ENCODE measurements at places on chromosomes 6 and 20.

DNA sequence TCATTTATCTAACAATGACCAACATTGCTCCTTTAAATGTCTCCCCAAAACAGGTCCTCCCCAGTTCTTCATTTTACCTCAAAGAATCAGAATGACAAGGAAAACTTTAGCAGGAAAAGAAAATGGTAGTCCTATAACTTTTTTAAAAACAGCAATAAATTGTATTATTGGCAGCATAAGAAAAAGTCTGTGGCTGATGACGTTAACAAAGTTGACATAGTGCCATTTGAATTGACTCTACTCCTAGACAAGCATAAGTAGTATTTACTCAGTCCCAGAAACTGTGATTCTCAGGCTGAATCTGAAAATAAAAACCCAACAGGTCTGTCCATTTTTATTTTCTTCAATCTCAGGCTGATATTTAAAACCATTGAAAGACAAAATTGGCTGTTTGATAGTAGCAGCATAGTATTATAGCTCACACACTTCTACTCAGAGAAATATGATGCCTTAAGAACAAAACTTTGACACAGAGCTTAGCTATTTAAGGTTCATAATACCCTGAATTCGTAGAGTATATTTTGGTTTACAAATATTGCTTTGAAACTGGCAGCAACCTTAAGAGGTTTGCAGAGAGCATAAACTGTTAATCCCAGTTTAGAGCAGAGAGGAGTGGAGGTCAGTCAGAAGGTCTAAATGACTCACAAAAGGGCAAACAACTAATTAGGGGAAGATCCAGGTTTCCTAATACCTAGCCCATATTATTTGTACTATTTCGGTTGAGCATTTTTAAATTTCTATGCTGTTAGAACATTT is 35.0 kb upstream of the TENT5A start:
- DNase-seq: no peak

- no peak for DNase-seq
Measured at GRCh38 chr20:49775229-49775693, 37.4 kb upstream of the SLC9A8 start.

DNA sequence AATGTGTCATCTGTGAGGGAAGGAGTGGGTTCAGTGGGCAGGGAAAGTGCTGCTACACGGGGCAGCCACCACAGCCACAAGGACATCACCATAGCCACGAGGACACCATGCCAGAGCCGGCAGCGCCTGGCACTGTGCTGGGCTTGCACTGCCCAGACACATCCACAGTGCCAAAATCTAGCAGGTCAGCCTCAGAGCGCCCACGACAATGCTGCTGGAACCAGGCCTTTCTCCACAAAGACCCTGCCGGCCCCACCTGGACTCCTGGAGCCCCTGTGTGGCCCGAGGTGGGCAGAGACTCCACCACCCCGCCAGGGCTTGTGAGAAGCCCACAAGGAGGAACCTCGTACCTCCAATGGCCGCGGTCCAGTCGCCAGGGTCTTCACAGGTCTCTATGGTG is 18.6 kb upstream of the HELZ2 start:
- no peak for DNase-seq

DNA sequence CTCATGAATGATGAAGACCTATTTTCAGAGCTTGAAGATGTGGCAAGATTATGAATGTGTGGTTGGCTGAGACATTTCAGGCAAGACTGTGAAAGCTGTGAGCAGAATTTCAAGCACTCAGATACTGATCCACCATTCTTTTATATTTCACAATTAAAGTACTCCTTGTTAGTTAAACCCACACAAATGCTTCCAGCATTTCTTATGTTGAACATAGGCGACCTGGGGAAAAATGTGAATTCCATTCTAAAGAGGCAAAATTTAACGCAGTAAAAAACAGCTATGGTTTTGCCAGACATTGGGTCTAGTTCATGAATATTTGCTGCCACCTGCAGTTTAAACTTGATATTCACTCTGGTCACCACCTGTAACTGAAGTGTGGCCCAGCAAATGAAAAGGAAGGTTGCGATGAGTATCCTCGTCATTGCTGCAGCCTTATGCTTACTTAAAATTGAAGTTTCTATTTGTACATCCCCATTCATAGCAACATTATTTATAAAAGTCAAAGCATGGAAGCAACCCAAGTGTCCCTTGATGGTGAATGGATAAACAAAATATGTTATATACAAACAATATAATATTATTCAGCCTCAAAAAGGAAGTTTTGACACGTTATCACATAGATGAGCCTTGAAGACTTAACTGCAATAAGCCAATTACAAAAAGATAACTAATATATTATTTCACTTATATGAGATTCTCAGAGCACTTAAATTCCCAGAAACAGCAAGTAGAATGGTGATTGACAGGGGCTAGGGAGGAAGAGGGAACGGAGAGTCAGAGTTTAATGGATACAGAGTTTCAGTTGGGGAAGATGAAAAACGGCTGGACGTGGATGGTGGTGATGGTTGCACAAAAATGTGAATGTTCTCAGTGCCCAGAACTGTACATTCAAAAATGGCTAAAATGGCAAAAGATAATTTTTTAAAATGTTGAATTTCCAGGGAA is 32.4 kb upstream of the FAM184A start:
- DNase-seq: no peak

DNA sequence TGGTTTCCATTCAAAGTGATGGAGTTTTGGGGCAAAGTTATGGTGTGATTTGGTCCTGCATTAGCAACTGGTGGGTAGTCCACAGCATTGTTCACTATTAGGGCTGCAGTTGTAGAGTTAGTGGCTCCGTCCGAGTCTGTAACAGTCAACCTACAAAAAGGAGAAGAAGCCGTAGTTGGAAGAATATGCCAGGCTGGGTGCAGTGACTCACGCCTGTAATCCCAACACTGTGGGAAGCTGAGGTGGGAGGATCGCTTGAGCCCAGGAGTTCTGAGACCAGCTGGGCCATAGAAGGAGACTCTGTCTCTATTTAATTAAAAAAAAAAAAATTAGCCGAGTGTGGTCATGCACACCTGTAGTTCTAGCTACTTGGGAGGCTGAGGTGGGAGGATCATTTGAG is 69.5 kb downstream of the KIAA0319 start:
- no peak for DNase-seq

DNA sequence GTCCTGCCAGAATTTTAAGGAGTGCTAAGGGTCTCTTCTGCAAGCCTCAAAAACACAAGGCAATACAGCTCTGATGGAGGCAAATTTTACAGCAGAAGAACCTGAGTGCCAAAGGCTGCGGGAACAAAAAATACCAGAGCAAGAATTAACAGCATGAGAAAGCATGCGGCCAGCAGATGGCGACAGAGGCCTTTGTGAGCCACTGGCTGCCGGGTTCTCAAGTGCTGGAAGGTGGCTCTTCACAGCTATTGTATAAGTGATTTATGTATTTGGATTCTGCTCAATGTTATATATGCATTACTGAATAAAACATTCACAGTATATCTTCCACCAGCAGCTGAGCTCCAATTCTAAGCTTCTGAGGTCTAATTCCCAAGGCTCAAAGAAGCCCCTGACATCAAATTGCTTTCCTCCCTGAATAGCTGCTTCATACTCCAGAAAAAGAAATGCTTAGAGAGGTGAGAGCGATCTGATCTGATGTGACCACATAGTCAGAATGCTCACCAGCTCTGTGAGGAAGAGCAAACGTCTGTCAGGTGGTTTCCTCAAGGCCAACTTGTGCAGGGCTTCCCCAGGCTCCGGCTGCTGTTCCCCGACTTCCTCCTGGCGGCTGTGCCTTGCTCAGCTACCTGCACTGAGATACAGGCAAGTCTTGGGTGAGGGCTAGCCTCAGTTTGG is 58.6 kb downstream of the PPP1R3G start:
- DNase-seq: peak; percentile 50

GRCh38 chr20:59291740-59292383 is 8.5 kb upstream of the EDN3 start:
- no peak for DNase-seq

DNA sequence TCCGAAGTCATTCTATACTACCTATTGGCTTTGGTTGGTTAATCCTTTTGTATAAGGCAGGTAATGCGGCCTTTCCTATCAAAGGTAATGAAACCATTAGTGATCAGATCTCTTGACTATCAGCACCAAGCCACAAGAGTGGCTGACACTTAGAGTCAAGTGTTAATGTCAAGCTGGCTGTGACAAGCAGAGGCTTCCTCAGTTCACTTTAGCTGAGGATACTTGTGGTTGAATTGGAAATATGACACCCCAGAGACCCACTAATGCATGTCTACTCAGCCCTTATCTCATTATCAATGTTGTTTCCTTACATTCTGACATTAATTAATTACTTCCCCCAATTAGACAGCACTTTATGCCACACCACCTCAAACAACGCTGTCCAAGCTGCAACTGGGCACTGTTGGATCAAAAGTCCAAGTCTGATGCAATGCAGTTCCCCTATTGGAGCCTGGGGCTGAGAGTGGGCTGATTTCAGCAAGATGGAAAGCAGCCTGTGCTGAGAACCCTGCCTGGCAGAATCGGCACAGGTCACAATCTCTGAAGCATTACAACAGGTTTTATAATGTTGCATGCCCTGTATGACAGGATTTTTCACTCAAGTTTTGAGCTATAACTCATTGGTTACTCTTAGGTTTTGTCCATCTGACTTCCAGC is 273.5 kb downstream of the COL12A1 start:
- no peak for DNase-seq

DNA sequence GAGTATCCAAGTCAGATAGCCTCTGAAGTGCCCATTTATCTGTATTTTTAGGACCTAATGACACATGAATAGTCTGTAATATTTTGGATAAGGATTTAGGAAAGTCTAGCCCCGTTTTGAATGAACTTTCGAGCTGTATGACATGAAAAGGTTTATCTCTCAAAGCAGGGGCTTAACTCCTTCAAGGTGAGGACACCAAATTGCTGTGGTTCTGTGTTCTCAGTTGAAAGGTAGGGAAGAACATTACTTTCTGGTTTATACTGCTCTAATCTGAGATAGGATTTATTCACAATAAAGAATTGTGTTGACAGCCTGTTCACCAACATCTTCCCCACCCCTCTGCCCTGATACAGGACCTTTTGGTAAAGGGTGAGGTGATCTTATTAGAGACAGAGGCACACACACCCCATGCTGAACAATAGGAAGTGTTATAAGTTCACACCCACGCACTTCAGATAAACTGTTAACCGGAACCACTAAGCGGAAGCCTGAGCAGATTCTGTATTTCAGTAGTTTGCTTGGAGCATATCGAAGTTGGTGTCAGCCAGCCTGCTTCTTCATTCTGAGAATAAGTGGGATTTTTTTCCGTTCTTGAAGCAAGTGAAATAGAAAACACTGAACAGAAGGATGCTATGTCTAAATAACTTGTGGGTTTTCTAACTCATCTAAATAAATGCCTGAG is 223.3 kb downstream of the TMEM242 start:
- peak; percentile 28 for DNase-seq

DNA sequence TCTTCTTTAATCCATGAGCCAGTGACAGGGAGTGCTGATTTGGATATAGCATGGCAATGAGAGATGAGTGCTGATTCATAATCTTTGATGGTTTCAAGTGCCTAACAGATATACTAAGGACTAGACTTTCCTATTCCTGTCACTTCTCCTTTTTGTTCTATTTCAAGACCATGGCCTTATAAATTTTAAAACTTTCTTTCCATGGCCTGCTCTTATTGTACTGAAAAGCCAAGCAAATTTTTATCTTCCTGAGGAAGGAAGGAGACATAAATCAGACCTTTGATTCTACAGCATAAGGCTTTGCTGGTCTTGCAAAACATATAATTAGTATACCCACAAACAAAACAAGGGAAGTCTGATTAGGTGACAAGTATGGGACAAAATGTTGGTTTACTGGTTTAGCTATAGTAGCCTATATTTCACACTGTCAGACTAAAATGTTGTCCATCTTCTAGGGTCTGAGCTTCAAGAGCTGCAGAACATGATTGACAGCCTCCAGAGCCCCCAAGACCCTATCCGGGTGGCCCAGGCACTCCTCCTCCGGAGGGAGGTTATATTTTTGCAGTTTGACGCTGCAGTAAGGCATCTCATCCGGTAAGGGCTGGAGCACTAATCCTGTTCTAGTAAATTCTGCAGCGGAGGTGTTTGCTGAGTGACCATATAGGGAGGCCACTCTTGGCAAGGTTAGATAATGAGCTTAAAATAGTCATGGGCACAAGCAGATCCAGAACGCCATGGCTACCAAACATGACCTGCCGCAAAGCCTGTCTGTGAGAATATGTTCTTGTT is 82.3 kb downstream of the CD164 start:
- no peak for DNase-seq

- no peak for DNase-seq
Measured at GRCh38 chr20:24064915-24065314, 76.3 kb upstream of the GGTLC1 start.

- DNase-seq: peak; percentile 33
Measured at GRCh38 chr20:63580796-63581461, 6.9 kb upstream of the HELZ2 start.

DNA sequence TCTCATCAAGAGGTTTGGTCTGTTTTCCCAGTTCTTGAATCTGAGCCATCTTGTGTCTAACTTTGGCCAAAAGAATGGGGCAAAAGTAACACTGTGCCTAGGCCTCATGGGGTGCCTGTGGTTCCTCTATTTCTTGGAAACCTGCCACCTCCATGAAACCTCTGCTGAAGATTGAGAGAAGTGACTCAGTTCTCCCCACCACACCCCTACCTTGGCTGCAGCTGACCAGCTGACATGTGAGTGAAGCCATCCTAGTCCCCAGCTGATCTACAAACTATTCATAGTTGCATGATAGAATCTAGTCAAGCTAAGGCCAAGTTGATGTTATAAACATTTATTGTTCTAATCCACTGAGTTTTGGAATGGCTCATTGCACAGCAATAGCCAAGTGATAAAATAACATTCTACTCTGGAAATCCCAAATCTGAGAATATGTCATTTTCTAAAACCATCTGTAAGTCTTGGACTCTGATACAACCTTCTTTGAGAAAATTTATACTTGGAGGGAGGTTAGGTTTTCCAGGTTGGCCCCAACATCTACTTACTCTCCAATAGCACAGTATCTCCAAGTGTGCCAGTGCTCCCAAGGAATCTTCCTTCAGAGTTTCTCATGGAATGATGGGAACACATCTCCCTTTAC is 107.0 kb upstream of the SMLR1 start:
- DNase-seq: no peak

DNA sequence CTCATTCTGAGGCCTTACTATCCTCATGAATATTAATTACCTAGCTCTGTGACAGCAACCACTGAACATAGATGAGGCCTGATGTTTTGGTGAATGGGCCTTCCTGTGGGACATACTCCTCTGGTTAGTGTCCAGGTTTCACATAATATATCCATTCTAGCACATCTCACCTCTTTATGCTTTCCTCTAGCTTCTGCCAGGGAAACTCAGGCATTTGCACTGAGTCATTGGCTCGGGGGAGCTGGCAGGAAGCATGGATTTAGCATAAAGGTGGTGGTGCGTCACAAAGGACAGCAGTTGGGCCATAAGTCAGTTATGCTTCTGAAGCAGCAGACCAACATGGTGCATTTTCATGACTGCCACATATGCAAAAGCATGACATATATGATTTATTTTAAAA is 37.5 kb upstream of the TMEM170B start:
- no peak for DNase-seq

GRCh38 chr20:16541226-16541625 is 32.0 kb downstream of the KIF16B start:
- no peak for DNase-seq

Data from stimulated activated CD4-positive, alpha-beta T cell treated with anti-CD3 and anti-CD28 coated beads, Interleukin-12 subunit alpha, Interleukin-12 subunit beta, amount 100 ng/mL, for 24 hours (primary cell).